ENCODE measurements at places on chromosomes 13 and 19.

GRCh38 chr13:113369189-113369588 lies 5.3 kb upstream of the GRTP1 start:
- H3K36me3 ChIP-seq = no peaks in the 10 kb centered on the region
- DNase-seq = no peak
- no peak overlapping the region for H3K4me3 ChIP-seq
- no peak overlapping the region for H3K27ac ChIP-seq
- H3K4me1 ChIP-seq = no peaks in the 10 kb centered on the region
- peaks cover 2% of the 10 kb centered on the region for H3K27me3 ChIP-seq

DNA sequence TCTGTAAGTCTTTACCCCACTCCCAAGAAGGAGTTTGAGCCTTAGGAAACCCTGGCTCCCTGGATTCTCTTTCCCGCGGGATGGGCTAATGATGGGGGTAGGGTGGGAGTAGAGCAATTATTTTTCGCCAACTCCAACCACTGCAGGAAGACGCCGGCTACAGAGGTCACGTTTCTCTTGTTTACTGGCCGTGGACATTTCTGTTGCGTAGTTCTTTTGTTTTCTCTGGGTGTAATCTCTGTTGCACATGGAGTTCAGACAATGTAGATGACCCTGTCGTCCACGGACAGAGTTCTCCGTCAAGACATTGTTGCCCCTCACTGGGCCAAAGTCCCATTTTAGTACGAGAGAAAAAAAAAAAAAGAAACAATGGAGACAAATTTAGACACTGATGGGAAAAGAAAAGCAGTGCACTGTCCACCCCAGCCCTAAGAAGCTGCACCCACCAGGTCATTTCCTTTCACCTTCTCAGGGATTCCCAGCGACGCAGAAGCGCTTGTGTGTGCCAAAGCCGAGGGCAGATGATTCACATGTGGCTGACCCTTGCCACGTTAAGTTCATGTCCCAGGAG lies 133.9 kb upstream of the ARGLU1 start:
- H3K27me3 ChIP-seq = no peaks in the 10 kb centered on the region
- no peak overlapping the region for H3K4me3 ChIP-seq
- H3K27ac ChIP-seq = peak overlapping the region; percentile 62
- peak; percentile 26 for DNase-seq
- no peaks in the 10 kb centered on the region for H3K36me3 ChIP-seq

- H3K27ac ChIP-seq = no peak overlapping the region
- H3K4me1 ChIP-seq = no peaks in the 10 kb centered on the region
- no peaks in the 10 kb centered on the region for H3K27me3 ChIP-seq
- no peak for DNase-seq
These were observed 307.4 kb downstream of the ATP8A2 start for GRCh38 chr13:25679159-25679558.

DNA sequence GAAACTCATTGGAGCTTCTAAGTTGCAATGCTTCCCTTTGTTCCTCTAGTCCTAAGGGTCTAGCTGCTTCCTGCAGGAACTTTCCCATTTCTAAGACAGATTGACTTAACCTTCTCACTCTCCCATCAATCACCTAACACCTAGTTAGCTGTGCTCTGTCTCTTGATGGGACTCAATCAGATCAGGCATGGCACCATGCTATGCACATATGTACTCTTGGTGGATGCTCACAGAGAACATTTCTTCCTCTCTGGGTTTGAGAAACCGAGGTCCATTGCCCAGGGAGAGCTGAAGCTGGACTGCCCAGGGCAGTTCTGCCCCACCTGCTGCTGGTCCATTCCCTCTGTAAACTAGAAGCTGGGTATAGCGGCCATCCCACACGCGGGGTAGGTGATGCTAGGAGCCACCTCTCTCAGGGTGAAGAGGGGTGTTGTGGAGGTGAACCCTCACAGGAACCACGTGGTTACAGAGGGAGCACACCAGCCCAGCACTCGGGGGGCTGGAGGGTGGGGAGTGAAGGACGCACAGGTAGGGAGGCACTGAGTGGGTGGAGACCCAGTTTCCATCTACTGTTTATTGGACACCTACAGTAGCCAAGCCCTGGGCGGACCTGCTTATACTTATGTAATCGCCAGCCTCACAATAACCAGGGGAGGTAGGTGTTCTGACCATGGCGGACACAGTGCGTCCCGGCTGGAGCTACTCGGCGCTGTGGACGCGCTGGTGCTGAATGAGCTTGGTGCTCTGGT lies 3.1 kb upstream of the UBE2M start:
- H3K4me1 ChIP-seq = peaks cover 53% of the 10 kb centered on the region
- H3K36me3 ChIP-seq = peaks cover 3% of the 10 kb centered on the region
- no peaks in the 10 kb centered on the region for H3K27me3 ChIP-seq
- H3K4me3 ChIP-seq = peak overlapping the region; percentile 32
- DNase-seq = no peak
- peak overlapping the region; percentile 14 for H3K27ac ChIP-seq

GRCh38 chr13:85671336-85671735 lies 127.9 kb downstream of the SLITRK6 start:
- H3K36me3 ChIP-seq = no peaks in the 10 kb centered on the region
- DNase-seq = no peak

GRCh38 chr13:68125087-68125480 lies 894.9 kb upstream of the PCDH9 start:
- H3K36me3 ChIP-seq = no peaks in the 10 kb centered on the region
- H3K27me3 ChIP-seq = no peaks in the 10 kb centered on the region
- no peak overlapping the region for H3K27ac ChIP-seq
- H3K4me3 ChIP-seq = no peak overlapping the region
- no peaks in the 10 kb centered on the region for H3K4me1 ChIP-seq
- DNase-seq = no peak

DNA sequence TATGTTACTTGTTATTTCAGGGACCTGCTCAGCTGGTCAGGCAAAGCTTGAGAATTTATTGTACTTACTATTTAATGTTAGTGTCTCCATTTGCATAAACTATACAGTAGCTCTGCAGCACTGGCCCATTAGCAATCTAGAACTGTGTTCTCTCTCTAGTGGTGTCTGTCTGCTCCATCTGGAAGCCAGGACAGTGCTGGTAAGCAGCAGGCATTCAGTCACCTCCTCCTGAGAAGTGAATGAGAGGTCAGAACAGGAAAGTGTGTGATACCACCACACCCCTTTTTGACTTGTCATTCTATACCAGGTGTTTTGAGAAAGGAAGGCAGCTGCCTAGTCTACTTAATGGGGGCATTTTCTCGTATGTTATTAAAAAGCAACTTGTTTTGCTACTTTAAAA lies 3.9 kb downstream of the COG3 start:
- H3K36me3 ChIP-seq = no peaks in the 10 kb centered on the region
- H3K27me3 ChIP-seq = no peaks in the 10 kb centered on the region
- H3K4me3 ChIP-seq = no peak overlapping the region
- H3K27ac ChIP-seq = no peak overlapping the region
- peaks cover 37% of the 10 kb centered on the region for H3K4me1 ChIP-seq
- no peak for DNase-seq

- DNase-seq = peak; percentile 73
- no peak overlapping the region for H3K4me3 ChIP-seq
- no peaks in the 10 kb centered on the region for H3K27me3 ChIP-seq
These were observed 10.1 kb downstream of the TMEM91 start for GRCh38 chr19:41386442-41386841.

- no peaks in the 10 kb centered on the region for H3K27me3 ChIP-seq
- H3K4me3 ChIP-seq = no peak overlapping the region
- H3K4me1 ChIP-seq = peaks cover 3% of the 10 kb centered on the region
- peaks cover 7% of the 10 kb centered on the region for H3K36me3 ChIP-seq
- DNase-seq = no peak
These were observed 97.7 kb upstream of the DOCK9 start for GRCh38 chr13:99075268-99076191.

DNA sequence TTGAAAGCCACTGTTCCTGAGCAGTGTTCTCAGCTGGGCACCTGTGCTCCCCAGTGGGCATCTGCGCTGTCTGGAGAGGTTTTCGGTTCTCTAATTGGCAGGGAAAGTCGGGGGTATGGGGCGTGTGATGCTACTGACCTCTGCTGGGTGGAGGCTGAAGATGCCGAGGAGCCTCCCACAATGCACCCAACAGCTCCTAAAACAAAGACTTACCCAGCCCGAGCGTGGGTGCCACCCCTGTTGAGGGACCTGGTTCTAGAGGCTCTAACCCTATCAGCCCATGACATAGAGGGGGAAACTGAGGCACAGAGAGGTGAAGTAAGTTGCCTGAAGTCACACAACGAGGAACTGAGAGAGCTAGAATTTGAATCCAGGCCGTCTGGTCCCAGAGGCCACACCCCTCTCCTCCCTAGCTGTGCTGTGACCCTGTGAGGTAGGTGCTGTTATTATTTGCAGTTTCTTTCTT lies 2.3 kb downstream of the SPACA4 start:
- H3K4me3 ChIP-seq = no peak overlapping the region
- no peaks in the 10 kb centered on the region for H3K27me3 ChIP-seq
- no peak for DNase-seq

DNA sequence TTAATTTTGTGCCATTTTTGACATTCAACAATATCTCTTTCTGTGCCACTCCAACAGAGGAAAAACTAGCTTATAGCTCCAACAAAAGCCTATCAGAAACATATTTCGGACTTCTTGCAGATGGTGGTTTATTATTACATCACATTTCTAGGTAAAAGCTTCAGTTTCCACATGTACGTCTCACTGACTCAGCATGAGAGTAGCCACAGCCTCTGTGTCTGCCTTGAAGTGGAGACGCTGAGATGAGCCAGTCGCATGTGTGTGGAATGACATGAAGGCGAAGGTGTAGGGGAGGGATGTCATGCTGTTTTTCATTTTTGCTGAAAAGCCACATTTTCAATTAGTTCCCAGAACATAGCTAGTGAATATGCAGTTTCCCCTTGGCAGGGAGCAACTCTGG lies 598.6 kb downstream of the EFNB2 start:
- no peak for DNase-seq
- H3K27me3 ChIP-seq = no peaks in the 10 kb centered on the region
- no peak overlapping the region for H3K27ac ChIP-seq
- no peak overlapping the region for H3K4me3 ChIP-seq
- H3K4me1 ChIP-seq = no peaks in the 10 kb centered on the region

- H3K4me1 ChIP-seq = peaks cover 21% of the 10 kb centered on the region
- peak overlapping the region; percentile 84 for H3K27ac ChIP-seq
- no peak overlapping the region for H3K4me3 ChIP-seq
- no peaks in the 10 kb centered on the region for H3K27me3 ChIP-seq
- H3K36me3 ChIP-seq = no peaks in the 10 kb centered on the region
- peak; percentile 95 for DNase-seq
These were observed 8.6 kb upstream of the BCAT2 start for GRCh38 chr19:48819366-48819816.

- H3K4me1 ChIP-seq = no peaks in the 10 kb centered on the region
- no peaks in the 10 kb centered on the region for H3K36me3 ChIP-seq
- H3K4me3 ChIP-seq = no peak overlapping the region
- no peak for DNase-seq
- no peak overlapping the region for H3K27ac ChIP-seq
- H3K27me3 ChIP-seq = no peaks in the 10 kb centered on the region
These were observed 109.0 kb downstream of the LHFPL6 start for GRCh38 chr13:39494006-39494405.

DNA sequence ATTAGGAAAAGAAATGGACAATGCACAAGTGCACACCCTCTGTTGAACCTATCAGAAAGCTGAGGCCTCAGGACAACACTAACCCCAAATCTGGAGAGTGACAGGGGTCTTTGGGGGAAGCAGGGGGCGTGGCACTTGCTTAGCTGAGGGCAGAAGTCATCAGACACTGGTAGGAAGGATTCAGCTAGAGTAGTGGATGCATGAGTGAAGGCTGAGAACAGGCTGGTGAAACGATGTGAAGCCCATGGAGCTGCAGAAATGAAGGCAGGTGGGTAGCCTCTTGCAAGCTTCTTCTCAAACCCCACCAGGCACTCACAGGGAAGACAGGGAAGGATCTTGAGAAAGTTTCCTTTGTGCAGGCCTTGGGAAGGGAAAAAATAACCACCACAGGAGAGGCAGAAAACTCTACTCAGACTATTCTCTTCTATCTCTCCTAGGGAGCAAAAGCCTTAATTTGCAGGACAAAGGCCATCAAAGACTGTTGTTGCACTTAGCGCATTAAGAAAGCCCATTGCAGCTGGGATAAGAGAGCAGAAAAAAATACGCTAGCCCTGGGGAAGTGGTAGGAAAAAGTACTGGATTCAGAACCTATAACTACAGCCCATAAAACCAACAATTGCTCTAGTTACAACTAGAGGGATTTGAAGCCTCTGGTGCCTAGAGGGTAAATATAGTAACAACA lies 193.3 kb upstream of the ZNF536 start:
- H3K4me1 ChIP-seq = no peaks in the 10 kb centered on the region
- no peaks in the 10 kb centered on the region for H3K36me3 ChIP-seq
- H3K27ac ChIP-seq = no peak overlapping the region
- DNase-seq = no peak
- H3K4me3 ChIP-seq = no peak overlapping the region

DNA sequence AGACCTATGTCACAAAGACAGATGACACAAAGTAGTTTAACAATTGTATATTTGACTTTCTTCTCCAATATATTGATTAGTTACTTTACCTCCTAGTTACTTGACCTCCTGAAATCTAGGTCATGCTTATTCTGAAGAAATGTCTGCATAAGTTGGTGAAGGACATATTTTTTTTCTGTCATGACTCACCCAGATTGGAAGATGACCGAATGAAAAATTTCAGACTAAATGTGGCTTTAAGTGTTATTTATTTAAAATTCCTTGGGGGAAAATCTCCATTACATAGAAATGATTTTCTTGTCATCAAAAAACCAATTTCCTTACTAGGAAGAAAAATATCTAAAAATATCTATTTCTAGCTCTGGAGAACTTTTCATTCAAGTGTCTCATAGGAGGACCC lies 217.1 kb downstream of the POSTN start:
- H3K27me3 ChIP-seq = no peaks in the 10 kb centered on the region
- no peaks in the 10 kb centered on the region for H3K36me3 ChIP-seq
- no peak for DNase-seq
- H3K4me1 ChIP-seq = no peaks in the 10 kb centered on the region

DNA sequence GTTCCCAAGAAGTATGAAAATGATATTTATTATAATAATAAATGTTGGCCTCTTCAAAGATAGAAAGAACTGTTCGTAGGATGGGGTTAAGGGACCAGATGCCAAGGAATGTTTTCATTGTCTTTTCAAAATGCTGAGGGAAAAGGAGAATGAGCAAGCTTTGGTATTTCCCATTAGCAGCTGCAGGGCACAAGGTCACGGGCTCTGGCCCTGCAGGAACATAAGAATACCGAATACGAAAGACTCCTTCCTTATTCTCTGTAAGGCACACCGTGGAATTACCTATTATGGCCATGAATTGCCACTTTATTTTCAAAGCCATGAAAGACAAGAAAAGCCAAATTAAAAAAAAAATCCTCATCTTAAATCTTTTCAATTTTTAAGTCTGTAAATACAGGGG lies 49.6 kb upstream of the OLFM4 start:
- H3K36me3 ChIP-seq = no peaks in the 10 kb centered on the region
- H3K27me3 ChIP-seq = no peaks in the 10 kb centered on the region
- no peak overlapping the region for H3K4me3 ChIP-seq
- no peak overlapping the region for H3K27ac ChIP-seq
- DNase-seq = no peak

DNA sequence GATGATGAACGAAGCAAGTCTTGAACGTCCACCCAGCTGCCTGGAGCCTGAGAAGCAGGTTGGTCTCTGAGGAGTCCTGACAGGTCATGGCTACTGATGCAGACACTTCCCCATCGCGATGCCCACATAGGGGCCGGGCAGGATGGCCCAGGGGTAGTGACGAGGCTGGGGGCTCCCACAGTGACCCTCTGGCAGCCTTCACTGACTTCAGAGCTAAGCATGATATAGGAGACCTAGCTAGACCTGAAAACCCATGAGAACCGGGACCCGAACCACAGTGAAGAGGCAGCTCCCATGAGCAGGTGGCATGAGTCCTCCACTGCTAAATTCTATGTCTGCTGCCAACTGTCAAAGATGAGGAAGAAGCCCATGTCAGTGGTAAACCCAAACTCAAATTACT lies 91.7 kb downstream of the RNASEH2B start:
- no peak for DNase-seq
- no peak overlapping the region for H3K27ac ChIP-seq
- no peaks in the 10 kb centered on the region for H3K4me1 ChIP-seq
- H3K4me3 ChIP-seq = no peak overlapping the region

Data from upper lobe of left lung (tissue), 6 donors.